Activated CD4-positive, alpha-beta T cell treated with anti-CD3 and anti-CD28 coated beads, Interleukin-2, amount 50 U/mL, for 4 hours (primary cell): ENCODE measurements at places on chromosomes 6 and 20.
A peak's percentile ranks its signal among the peaks of the same experiment; 100 is the strongest.

- DNase-seq: no peak
Measured at GRCh38 chr20:61100489-61100888, 151.6 kb upstream of the CDH4 start.

DNA sequence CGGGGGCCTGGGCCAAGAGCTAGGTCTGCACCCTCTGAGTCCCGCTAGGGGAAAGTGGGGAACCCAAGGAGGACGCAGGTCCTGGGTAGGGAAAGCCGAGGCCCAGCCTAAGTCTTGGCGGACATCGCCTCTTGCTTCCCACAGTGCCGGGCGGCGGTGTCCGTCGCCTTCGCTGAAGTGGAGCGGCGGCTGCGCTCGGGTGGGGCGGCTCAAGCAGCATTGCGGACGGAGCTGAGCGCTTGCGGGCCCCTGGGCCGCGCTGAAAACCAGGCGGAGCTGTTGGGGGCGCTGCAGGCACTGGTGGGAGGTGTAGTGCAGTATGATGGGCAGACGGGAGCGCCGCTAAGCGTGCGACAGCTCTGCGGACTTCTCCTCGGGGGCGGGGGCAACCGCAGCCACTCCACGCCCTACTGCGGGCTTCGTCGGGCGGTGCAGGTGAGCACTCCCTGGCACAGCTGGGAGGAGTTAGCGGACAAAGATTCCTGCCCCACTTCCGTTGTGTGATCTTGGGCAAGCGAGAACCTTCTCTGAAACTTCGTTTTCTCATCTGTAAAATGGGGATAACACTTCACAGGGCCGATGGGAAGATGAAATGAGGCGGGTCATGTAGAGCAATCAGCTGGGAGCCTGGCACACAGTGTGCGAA is 4.2 kb downstream of the PRSS16 start:
- peak; percentile 45 for DNase-seq

- no peak for DNase-seq
Measured at GRCh38 chr6:24743944-24744335, 25.0 kb upstream of the C6orf62 start.

GRCh38 chr20:709991-710779 is 34.6 kb upstream of the SCRT2 start:
- DNase-seq: no peak

DNA sequence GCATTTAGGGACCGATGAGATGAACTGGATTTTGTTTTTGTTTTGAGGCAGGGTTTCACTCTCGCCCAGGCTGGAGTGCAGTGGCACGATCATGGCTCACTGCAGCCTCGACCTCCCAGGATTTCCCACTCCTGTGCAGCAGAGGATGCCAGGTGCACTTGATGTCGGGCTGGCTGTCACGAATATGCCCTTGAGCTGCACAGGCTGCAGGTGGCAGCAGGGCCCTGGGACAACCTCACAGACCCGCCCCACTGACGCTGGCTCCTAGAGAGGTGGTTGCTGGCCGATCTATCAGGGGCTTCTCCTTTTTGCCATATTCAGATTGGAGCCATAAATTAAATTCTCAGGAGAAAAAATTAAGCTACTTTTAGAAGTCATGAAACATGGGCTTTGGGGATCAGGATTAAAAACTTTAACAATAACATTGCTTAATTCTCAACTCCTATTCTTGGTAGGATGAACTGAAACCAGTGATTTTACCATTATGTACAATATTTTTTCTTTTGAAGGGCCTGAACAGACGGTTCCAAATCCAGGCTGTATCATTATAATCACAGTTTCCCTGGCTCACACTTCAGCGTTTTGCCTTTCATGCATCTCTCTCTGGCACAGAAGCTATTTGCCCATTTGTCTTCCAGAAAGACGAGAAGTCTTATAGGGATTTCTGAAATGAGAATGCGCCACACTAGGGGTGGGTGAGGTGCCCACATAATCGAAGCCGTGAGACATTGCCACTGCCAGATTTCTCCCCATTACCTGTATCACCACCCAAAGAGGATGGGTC is 32.4 kb downstream of the NQO2 start:
- no peak for DNase-seq

DNA sequence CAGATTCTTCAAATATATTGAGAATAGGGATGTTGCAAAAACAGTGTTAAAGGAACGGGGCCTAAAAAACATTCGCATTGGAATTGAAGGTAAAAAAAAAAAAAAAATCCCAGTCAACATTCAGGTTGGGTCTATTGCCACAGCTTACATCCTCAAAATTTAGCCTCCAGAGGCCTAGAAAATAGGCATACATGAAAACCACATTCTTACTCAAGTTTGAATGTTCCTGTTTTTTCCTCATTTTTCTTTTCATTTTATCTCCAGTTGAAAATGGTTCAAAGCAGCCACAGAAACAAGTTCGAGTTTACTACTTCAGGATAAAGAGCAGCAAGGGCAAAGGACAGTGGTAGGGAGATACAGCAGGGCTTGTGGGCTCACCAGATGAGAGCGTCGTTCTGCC is 41.9 kb downstream of the KCTD20 start:
- DNase-seq: no peak

DNA sequence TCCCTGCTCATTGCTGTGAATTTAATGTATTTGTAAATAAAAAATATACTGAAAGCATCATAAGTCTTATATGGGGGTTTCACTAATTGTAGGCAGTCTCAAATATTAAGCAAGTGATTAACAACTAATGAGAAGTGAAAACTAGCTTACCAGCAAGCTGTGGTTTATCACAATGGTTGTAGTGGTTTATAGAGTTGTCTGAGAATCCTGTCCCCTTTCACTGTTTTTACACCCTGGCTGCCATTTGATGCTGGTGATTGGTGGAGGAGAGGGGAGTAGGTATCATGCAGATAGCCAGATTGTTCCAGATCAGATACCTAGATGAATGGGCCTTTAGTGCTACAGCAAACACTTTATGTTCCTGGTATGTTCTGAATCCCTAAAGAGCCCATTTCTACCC is 6.0 kb downstream of the MKKS start:
- DNase-seq: no peak

DNA sequence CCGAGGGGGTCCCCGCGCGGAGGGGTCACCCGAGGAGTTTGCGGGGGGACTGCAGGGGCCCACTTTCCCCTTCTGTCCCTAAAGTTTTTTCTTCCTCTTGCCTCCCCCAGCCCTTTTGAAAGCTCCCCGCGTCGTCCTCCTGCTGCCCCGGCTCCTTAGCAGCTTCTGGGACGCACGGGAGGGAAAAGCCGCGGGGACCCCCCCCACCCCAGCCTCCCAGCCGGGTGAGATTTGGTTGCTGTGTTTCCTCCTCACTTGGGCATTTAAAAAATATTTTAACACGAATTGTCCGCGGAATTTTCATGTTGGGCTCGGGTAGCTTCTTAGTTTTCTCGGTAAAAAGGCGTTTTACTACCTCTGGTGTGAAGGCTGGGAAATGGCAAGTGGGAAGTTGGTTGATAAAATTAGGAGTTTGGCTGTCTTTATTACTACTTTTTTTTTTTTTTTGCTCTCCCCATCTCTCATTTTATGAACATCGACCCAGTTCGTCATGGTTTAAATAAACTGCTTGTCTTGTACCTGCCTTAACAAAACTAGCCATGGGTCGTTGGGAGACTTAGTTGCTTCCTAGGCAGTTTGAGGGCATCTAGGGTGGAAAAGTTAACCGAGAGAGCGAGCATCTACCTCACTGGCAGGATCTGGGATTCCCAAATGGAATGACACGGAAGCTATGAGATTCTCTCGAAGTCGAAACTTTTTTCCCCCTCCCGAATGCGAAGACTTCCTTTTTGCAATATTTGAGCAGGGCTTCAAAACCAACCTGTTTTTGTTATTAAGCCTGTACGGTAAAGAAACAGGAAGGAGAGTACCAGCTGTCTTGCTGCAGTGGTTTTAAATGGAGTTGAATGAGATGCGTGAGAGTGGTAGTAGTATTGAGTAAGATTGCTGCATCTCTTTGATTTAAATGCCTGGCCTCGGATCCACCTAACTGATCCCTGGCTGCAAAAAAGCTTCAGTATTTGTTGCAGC is 868 bp downstream of the NCOA3 start:
- no peak for DNase-seq

- DNase-seq: no peak
Measured at GRCh38 chr20:21513181-21513663, 642 bp downstream of the NKX2-2 start.
